Cortex of kidney (tissue), 1 donor: ENCODE measurements at places on chromosomes 2 and 18.

DNA sequence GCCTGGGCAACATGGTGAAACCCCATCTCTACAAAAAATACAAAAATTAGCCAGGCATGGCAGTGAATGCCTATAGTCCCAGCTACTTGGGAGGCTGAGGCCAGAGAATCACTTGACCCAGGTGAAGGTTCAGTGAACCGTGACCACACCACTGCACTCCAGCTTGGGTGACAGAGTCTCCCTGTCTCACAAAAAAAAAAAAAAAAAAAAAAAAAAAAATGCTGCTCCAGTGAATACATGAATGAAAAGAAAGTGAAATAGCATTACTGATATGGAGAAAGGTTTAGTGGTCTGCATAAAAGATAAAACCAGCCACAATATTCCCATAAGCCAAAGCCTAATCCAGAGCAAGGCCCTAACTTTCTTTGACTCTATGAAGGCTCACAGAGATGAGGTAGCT lies 44.5 kb downstream of the METTL8 start:
- no peak for DNase-seq

DNA sequence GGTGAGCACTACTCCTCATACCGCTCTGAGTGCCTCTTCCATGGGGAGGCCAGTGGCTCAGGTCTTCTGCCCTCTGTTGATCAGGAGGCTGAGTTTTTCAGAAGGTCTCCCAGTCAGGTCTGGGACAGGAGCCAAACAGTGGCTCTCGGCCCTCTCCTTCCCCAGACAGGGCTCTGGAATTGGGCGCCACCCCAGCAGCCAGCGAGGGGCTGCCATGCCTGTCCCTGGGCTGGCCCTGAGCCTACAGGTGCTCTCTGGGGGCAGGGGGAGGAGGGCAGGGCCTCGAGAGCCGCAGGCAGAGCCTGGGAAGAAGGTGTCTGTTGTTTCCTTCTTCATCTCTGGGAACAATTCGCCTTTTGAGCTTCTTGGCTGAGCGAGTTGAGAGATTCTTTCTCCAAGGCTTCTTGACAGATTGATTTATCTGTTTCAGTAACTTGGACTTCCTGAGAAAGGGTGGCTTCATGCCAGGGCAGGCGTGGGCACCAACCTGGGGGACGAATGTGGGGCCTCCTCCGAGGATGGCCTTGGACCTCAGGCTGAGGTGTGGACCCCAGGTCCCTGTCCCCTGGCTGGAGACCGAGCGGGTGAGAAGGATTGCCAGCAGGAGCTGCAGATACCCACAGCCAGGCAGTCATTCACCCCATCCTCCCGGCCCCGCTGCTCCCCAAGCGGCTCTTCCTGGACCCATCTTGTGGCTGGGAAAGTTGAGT lies 64.7 kb upstream of the GLI2 start:
- no peak for DNase-seq

GRCh38 chr2:106061611-106062349 lies 132.3 kb downstream of the UXS1 start:
- no peak for DNase-seq

- DNase-seq: no peak
Observed at GRCh38 chr2:145412155-145412554, 892.2 kb upstream of the ZEB2 start.

DNA sequence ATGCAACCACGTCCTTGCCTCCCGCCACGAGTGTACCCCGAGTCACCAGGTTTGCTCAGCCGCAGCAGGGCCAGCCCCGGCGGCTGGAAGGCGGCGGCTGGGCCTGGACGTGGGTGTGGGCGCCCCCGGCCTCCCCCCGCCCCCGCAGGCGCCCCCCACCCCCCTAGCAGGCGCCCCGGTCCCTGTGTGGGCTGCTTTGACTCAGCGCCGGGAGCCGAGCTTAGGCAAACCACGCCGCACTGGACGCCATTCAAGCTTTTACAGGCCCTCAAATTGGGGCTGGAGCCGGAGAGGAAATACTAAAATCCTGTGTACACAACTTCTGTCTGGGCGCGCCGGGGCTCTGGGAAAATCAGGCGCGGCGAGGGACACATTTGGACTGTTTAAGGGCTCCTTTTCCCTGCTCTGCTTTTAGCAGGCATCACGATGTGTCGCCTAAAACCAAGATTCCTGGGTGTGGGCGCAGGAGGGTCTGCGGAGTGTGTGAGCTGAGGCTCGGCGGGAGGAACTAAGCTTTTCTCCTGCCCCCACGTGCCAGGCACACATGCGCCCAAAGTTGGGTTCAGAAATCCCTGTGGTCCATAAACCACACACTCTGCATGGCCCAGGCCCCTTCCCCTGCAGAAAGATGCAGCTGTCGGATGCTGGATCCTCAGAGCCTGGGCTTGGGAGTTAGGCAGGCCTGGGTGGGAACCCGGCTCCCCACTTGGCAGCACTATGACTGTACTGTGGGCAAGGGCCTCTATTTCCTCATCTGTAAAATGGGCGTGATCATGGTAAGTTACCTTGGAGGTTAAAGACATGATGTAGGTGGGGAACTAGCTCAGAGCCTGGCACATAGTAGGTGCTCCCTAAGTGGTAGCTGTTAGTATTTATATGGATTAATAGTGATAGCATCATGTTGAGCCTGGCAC lies 57.6 kb downstream of the ATOH8 start:
- DNase-seq: no peak

DNA sequence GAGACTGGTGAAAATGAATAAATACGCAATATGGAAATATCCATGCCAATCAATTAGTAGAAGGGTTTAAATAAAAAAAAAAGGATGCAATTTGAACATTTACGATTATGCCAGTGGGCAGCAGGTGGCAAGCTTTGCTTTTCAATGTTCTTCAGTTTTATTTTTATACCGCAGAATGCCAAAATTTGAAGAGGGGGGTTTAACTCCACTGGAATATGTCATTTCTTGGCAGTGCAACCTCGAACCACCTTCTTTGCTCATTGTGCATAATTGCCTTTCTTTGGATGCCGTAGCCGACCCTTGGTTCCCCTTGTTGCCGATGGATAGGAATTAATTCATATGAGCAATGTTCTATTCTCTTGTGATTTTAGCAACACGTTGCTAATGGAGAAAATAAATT lies 88.0 kb downstream of the LTBP1 start:
- no peak for DNase-seq

DNA sequence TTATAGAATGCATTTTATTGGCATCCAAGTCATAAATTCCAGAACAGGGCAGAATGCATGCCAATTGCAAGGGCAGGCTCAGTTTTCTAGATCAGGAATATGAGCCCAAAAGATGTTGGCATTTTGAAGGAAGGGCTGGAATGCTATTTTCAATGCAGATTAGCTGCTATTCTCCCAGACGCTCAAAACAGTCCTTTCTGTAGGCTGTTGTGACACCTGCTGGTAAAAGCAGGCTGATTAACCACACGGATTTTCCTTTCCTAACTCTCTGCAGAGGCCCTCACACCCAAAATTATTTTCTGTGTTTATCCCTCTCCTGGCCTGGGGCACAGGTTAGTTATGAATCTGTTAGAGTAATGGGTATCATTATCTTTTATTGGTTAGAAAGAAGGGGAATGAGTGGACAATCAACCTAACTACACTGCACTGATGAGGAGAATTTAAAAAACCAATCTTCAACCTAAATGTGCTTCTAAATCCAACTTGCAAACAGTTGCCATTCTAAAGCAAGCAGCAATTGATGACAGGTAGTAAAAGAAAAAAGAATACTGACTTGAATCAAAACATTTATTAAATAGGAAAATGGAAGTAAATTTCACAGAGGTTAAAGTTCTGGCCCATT lies 94.0 kb downstream of the PLA2R1 start:
- no peak for DNase-seq

GRCh38 chr18:48825101-48825745 lies 125.5 kb downstream of the SMAD7 start:
- DNase-seq: no peak

DNA sequence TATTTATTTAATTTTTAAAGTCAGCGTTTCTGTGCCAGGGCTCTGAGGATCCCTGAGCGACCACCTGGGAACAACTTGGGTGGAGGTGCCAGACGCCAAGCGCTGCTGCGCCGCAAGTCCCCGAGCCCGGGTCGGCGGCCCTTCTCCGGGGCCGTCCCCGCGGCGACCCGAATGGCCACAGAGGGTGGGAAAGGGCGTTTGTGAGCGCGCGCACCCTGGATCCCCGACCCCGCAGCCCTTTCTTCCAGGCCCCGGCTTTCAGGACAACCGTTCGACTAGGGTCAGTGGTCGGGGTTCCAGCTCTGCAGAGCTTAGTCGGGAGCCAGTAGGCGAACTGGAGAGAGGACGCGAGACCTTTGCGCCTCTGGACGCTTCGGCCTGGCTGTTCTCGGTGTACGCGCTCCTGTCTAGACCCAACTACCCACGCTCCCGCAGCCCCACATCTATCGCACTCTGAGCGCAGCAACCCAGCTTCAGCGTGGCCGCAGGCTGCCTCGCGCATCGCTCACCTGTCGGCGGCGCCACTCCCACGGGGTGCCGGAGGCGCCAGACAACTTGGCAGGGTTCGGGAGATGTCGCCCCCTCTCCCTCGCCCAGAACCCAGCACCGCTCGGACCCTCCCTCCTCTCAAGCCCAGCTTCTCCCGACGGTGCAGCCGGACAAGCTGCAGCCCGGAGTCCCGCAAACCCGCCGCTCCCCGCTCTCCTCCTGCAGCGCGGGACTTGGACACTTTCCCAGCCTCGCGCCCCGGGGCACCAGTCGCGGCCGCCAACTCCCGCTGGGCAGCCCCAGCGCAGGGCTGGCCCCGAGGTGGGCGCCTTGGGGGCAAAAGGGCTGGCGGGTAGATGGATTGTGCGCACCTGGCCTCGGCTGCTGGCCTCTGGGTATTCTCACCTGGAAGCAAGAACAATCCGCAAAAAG lies 758 bp downstream of the LYPD1 start:
- DNase-seq: no peak

DNA sequence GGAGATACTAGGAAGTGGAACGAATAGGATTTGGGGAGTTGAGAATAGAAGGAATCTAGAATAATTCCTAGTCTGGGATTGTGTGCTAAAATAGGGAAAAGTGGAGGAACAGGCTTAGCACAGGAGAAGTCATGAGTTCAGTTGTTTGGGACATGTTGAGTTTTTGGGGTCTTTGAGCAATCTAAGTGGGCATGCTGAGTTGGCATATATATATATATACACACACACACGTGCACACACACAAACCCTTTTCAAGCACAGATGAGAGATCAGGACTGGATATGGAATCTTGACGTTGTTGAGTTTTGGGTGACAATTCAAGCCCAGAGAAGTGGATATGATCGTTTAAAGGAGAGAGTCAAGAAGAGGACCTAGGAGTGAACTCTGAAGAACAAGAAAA lies 168.2 kb upstream of the CHST9 start:
- no peak for DNase-seq

DNA sequence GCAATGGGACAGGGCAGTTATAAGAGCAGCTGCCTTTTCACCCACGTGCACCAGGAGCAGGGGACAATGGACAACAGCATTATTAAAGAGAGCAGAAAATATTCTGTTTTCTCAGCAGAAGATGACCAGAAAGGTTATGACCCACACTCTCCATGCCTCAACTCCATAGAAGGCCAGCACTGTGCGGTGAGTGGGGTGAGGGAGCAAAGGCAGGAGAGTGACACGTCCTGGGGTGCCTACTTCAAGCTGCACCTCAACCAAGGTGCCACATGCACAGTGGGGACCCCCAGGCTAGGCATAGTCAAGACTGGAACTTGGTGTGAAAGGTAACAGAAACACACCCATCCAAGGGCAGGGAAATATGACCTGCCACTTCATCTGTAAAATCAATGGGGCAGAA lies 50.4 kb downstream of the POLR1A start:
- no peak for DNase-seq

- no peak for DNase-seq
Observed at GRCh38 chr2:12915787-12916186, 199.1 kb downstream of the TRIB2 start.

GRCh38 chr2:9652898-9653479 lies 22.2 kb upstream of the YWHAQ start:
- DNase-seq: no peak

DNA sequence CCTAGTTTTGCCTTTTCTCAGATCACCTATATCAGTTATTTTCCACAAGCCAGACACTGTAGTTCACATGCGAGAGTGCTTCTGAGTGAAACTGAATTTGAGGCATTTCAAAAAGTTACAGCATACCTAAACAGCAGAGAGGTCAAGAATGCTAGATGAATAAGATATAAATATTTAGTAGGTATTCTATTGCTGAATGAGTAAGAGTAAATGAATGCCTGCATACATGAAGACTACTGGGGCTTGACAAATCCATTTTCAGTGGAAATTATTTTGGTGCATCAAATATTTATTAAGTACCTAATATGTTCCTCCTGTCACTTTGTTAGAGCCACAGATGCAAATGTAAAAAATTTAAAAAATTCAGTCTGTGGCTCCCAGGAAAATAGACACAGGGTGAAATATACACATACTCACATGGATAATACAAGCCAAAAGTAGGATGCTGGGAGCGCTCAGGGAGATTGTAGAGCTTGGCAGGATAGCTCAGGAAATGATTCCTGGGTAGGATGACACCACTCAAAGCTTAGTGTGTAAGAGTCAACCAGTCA lies 27.6 kb upstream of the CDC42EP3 start:
- no peak for DNase-seq

GRCh38 chr18:41655074-41655473 lies 300.0 kb upstream of the PIK3C3 start:
- DNase-seq: no peak

DNA sequence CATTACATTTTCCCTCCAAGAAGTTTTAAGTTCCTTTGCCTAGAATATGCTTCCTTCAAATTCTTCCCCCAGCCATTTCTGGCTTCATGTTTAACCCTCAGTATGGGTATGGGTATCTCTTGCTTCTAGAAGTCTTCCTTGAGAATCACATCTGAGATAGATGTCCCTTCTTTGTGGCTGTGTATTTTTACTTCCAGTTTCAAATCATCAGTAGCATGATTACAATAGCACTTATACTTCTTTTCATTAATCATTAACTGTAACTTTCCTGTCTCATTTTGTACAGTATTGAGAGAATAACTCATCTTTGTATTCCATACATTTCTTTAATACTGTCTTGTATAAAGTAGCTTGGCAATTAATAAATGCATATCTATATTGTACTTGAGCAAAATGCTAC lies 17.3 kb upstream of the PDE1A start:
- no peak for DNase-seq

DNA sequence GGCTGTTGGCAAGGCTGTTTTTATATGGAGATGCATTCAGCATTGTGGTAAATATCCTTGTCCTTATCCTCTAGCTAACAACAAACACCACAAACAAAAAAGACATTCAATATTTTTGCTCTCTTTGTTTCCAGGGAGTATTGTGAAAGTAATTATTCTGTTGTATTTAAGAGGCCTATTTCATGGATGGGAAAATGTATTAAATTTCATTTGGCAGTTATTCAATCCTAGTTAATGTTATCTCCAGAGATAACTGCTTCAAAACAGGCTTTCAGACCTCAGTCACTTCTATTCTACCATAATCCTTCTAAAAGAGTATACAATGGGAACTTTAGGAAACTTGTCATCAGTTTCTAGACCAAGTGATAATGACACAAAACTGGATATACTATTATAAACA lies 280.5 kb upstream of the CCDC68 start:
- DNase-seq: no peak

- no peak for DNase-seq
Observed at GRCh38 chr2:188235364-188235763, 56.3 kb upstream of the GULP1 start.
